Right renal cortex interstitium (tissue), 3 donors: ENCODE measurements at places on chromosomes 16 and 17. TPM values are rescaled to one million over a fixed set of nuclear protein-coding genes. Genes with fewer than 3 reads are reported as not detected.

Gene GP1BA
- 1.6 TPM for polyA plus RNA-seq

Gene IKZF3
- 0.18 TPM for polyA plus RNA-seq

Gene CCDC40
- 15.6 TPM for polyA plus RNA-seq

Gene SLC13A5
- 1.9 TPM for polyA plus RNA-seq
